ENCODE measurements at places on chromosomes 7 and 10.

GRCh38 chr10:76522547-76522946, 1091.1 kb downstream of the LRMDA start:
- DNase-seq = no peak

DNA sequence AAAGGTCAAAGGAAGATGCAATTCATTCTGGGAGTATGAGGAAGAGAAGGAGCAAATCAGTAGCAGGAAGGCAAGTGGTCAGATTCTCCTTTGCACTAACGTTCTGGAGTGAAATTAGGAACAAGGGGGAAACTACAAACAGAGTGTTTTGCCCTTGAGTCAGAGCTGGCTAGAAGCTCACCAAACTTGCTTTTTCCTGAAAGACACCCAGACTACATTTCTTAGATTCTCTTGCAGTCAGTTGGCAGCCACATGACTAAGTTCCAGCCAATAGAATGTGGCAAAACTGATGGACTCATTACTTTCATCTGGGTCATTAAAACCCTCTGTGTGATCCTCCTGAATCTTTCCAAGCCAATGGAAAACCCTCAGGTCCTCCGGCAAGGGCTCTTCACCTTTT, 18.6 kb upstream of the DLX5 start:
- DNase-seq = no peak

- no peak for DNase-seq
Observed at GRCh38 chr10:42801135-42801534, 18.5 kb downstream of the BMS1 start.

DNA sequence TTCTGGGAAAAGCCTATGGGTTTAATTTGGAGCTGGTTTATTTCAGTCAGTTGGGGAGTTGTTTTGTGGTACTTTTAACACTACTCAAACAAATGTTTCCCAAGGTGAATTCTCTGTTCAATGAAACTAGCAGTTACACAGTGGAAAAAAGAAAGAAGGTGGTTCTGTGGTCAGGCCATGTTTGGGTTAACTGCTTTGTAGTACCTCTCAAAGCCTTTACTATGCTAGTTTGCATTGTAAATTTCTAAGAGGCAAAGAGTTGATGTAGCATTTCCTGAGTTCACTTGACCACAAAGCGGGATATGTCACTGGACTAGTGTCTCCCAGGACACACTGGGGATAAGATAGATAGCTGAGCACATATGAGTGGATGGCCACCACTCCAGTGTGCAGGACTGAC, 145.4 kb downstream of the KIF20B start:
- DNase-seq = no peak

- no peak for DNase-seq
Observed at GRCh38 chr7:116145245-116145852, 65.0 kb upstream of the TES start.

DNA sequence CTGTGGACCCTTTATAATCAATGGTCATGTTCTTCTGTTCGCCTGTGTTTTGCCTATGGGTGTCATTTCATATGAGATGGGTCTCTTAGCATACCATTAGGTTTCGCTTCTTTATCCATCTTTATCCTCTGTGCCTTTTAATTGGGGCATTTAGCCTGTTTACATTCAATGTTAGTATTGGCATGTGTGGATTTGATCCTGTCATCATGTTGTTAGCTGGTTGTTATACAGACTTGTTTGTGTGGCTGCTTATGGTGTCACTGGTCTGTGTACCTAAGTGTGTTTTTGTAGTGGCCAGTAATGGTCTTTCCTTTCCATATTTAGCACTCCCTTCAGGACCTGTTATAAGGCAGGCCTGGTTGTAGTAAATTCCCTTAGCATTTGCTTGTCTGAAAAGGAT, 90.3 kb downstream of the MYO3A start:
- no peak for DNase-seq

DNA sequence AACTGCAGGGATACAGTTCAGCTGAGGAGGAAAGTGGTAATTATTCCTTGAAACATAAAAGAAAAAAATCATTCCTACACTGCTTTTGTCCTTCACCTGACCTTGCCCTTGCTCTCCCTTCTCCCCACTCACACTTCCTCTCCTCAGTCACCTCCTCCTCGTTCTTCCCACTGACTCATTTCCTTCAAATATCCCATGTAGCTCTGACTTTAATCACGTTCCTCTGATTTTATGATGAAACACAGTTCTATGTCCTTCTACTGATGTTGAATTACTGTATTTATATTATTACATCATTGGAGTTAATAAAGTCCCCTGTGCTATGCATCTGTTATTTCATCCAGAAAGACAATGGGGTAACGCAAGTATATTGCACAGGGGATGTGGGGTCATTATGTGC, 575.6 kb downstream of the POM121L12 start:
- DNase-seq = no peak

All from NCI-H1092 (cell line).